ENCODE measurements at places on chromosomes 2 and 18.

GRCh38 chr2:8426550-8426949 lies 255.3 kb upstream of the ID2 start:
- no peak for DNase-seq

DNA sequence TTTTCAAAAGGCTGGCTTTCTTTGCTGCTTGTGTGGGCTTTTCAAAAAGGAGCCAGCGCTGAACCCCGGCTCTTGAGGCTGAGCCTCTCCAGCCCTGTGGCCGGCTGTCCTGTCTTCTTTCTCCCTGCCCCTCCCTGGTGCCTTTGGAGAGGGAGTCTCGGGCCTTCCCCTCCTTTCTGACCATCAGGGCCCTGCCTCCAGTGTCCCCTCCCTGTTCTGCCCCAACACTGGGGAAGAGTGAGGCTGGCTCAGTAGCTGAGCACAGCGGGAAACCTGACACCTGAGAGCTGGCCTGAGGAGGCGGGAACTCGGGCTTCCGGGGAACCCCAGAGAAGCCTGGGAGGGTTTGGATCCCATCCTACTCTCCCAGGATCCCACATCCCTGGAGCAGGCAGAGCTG lies 232.1 kb downstream of the LOXHD1 start:
- no peak for DNase-seq

DNA sequence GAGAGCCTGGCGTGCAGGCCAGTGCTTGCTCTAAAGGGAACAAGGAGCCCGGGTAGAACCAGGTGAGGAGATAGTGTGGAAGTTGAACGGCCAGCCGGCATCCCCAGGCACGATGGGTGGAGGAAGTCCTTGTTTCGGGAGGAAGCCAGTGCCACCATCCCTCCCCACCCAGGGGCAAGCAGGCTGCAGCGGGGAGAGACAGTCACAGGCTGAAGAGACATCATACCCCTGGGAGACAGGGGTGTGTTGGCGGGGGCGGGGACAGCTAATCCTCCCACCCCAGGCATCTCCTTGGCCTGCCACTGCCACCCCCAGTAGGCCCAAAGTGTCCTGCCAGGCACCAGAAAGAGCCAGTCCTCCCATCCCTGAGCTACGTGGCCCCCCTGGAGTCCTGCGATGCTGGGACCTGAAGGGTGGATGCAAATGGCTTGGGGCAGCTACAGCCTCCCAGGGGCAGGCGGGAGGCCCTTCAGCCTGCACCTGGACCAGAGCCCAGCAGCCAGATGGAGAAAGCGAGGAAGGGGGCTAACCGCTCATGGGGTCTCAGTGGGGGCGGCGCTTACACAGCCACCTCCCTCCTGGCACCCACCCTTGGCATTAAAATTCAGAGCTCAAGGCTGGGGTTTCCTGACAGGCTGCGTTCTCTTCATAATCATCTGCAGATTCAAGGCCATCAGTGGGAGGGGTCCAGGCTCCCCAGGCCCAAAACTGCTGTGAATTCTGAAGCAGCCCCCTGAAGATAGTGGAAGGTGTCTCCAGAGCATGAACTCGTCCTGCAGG lies 14.8 kb upstream of the GPR55 start:
- no peak for DNase-seq

DNA sequence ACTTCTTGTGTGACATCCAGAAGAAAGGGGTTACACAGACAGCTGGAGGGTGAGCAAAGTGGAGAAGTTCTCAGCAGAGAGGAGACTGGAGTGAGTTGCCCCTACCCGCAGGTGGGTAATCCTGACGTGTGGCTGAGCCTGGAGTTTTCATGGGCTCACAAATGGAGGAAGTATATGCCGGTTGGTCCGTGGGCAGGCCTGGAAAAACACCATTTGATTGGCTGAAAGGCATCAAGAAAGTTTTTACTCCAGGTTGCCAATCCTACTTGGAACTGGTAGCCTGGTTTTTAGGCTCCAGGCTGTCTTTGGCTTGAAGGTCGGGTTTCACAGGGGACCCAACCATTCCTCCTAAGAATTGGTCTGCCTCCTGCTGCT lies 1177.4 kb upstream of the LRRTM1 start:
- no peak for DNase-seq

GRCh38 chr2:221169724-221170123 lies 402.4 kb downstream of the EPHA4 start:
- DNase-seq: no peak

- peak; percentile 20 for DNase-seq
Measured at GRCh38 chr2:25062511-25062917, 20.6 kb downstream of the EFR3B start.

All from skin of body (tissue), 3 donors.